ENCODE measurements at places on chromosomes 5 and 9.

DNA sequence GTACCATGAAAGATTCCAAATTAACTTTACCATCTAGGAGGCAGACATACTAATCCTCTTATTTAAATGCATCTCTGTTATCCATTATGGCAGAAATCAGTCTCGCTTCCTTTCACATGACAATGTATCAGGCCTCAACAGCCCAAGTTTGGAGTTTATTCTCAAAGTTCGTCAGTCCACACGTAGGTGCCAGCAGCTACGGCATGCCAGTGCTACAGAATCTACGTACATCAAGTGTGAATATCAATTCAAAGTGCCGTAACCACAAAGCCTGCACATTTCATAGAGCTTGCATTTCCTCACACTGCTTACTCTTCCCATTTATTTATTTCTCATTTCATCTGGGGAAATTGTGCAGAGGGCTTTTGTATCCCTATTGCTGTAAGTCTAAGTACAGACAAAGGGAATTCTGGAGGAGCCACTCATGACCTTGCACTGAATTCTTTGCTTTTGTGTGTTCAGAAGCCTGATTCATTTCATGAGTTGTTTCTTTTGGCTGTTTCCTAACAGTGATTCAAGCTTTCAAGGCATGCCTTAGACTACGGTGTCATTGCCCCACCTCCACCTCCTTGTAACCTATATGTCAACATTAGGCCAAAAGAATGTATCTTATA, 10.0 kb downstream of the ENC1 start:
- DNase-seq = no peak

DNA sequence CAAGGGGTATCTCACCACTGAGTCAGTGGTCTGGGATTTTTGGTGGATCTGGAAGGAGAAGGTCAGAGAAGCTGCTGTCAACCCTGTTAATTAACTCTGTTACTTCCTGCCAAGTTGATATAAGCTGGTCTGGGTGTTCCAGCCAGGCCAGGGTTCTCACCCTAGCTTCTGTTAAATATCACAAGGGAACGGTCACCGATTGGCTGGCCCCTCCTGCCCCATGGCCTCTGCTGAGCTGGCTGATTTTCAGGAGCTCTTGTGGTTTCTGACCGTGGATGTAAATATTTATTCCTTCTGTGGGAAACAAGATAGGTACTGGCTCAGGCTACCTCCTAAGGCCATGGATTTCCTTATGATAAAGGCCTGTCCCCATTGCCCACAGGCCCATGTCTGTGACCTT, 1.0 kb downstream of the ADAMTS13 start:
- no peak for DNase-seq

DNA sequence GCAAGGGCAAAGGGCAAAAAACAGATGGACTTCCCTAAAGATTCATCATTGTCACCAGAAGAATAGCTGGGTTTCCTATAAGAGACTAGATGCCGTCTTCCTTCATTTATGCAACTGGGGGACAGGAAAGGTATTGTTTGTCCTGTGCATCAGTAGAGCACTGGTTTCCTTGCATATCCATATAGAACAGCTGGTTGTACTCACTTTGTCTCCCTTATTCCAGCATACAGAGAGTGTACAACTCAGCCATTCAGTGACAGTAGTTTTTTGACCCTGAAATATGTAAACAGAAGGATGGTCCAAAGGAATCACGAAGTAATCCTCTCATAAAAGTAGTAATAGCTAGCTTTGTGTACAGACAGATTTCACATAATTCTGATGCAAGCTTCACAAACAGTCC, 22.5 kb upstream of the MAST4 start:
- no peak for DNase-seq

- DNase-seq = no peak
These were observed 665.0 kb upstream of the RGMB start for GRCh38 chr5:98108497-98108896.

DNA sequence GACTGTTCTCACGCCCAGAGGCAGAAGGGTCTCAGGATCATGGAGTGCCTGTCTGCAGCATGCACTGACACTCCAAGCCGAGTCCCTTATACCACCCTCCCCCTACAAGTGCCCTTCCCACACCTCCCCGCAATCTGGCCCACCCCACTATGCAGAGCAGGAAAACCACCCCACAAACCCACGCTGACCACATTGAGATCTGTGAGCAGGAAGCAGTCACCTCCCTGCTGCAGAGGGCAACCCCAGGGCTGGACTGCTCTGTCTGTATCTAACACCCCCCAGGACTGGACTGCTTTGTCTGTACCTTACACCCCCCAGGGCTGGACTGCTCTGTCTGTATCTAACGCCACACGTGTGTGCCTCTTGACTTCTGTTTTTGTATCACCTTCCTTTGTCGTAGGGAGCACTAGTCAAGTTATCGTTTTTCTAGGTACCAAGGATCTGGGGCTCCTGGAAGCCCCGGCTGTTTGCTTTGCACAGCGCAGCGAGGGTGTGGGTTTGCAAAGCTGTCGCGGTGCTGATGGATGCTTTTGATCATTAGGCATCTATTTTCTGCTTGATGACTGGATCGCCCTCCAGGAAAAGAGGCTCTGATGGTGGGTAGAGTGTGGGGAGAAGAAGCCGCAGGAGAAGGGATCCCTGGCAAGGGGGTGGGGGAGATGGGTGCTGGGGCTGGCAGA, 21.5 kb downstream of the OLFM1 start:
- no peak for DNase-seq

DNA sequence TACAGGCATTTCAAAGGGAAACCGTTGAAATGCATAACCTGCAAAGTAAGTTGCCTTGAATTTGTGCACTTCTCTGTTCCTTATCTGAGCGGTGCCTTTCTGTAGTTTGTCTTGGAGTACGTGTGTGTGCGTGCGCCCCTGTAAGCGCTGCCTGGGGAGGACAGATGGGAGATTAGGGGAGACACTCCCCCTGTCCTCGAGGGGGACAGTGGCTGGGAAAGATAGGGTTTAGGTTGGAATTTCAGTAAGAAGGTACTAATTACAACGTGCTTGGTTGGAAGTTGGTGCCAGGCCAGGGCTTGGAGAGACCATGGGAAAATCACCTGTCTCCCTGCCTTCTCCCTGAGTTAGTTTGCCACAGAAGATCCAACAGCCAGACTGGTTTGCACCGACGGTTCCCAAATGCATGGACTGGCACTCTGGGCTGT, 73.2 kb downstream of the PIK3R1 start:
- DNase-seq = no peak

- no peak for DNase-seq
These were observed 101.4 kb downstream of the LHFPL2 start for GRCh38 chr5:78547183-78547582.

DNA sequence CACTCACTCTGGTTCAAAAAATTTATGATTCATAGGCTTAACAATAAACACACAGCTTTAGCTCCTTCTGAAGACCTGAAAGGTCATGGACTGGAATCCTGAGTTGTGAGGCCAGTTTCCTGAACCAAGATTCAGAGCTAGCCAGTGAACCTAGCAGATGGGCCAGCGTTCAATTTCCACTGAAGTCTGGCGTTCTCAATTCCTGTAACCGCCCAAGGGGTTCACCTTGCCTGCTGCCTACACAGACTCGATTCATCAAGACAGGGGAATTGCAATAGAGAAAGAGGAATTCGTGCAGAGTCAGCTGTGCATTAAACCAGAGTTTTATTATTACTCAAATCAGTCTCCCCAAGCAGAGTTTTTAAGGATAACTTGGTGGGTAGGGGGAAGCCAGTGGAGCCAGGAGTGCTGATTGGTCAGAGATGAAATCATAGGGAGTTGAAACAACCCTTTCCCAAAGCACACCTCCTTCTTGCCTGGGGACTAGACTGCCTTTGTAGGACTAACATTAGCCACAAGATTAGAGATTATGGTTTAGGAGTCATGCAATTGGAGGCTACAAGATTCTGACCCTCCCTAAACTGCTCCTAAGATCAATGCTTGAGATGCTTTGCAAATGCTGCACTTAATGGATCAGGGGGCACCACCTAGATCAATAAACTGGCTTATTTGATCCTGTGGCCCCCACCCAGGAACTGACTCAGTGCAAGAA, 117.5 kb upstream of the SHB start:
- no peak for DNase-seq

DNA sequence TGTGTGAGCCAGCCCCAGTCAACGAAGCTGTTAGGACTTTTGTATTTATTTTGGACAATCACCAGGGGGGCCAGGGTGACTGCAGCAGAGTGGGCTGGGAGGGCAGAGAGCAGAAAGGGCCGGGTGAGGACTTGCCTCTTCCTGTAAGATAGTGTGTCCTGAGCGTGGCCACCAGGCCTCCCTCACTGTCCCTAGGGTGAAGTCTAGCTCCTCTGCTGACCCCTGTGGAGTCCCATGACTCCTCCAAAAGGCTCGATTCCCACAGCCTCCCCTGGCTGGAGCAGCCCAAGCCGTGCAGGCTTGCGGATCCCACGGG, 147.8 kb downstream of the RXRA start:
- no peak for DNase-seq

GRCh38 chr9:98215821-98216220, 23.4 kb upstream of the CORO2A start:
- DNase-seq = no peak

DNA sequence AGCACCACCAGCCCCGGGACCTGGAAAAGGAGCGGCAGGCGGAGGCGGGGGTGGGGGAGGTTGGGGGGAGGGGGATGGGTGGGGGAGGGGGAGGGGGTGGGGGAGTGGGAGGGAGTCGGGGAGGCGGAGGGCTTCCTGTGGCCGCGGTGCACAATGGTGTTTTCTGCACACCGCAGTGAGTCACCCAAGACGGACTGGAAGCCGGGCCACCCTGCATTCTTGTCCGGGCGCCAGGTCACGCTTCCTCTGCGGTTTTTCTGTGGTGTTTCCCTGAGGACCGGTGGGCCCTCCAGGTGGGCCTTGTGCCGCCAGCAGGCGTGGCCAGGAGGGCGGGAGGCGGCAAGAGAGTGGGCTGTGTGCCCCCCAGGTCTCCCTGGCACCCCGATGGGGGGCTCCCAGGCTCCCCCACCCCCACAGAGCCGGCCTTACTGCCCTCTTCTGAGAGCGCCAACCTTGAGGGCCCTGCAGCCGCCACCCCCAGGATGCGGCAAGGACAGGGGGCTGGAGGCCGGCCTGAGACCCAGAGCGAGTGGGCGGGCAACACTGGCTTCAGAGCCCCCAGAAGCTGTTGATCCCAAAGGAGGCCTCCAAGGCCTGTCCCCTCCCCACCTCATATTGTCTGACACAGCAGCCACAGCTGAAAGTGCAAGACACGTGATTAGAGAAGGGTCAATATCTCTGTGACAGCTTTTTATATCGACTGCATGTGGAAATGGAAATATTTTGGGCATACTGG, 11.1 kb downstream of the EXD3 start:
- no peak for DNase-seq

- DNase-seq = peak; percentile 62
These were observed 17.2 kb downstream of the SPTLC1 start for GRCh38 chr9:92097997-92098482.

DNA sequence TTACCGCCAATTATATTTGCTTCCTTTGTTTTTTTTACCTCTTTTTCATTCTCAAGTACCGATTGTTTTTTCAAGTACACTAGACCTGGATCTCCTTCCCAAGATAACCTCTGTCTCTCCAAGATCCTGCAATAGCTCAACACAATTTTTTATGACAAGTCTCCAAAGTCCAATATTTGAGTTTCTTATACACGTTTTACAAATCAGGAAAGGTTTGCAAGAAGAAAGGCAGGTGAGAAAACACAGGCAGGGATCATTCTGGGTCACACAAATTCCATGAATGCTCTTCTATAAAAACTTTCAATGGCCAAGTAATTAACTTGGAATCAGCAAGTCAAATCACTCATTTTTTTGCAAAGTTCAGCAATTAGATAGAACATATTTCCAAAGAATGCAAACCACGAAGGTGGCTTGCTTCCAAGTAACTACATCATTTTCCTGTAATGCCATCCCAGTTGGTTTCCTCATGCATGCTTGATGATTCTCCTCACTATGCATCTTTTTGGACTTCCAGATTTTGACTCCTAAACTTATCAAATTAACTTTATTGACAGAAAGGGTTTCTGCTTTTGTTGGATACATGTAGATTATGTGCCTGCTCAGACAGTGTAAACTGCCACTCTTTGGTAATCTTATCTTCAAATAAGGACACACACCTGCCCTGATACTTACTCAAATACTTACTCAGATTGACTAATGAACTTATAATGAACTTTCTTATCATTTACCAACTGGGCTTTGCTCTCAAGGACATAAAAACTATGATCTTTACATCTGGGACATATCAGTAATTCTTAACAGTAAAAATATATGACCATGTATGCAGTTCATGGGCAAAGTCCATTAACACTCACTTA, 24.7 kb upstream of the IFNE start:
- DNase-seq = no peak

DNA sequence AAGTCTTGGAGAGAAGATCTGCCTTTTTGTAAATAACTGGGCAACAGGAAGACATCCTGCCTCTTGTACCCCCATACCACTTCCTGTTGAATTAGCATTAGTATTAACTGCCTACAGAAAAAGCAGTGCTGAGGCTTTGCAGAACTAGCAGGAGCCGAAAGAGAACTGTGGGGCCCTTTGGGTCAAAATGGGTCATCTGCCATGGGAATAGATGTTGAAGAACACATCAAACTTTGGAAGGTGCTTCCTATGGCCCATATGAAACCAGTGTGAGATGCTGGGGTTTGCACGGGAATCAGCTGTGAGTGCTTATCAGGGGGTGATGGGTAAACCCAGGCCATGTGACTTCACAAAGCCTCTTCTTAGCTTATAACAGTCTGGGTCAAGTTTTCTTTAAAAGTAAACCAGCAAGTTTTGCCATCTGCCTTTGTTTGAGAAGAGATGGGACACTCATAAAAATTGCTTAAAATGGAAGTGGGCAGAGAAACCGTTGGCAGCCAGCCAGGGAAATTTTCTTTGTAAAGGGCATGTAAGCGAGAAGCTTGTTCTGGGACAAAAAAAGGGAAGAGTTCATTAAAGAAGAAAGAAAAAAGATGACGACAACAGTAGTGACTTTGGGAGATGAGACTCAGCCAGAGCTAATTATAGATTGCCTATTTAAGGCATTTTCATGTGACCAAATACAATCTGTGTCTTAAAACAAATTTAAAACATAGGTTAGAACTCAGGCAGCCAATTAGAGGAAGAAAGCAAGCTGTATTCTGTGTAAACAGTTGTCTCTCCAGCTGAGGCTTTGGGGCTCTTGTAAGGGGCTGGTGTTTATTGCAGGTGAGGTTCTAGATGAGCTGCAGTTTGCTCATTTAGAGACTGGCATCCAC, 4.4 kb downstream of the SLC25A25 start:
- peak; percentile 53 for DNase-seq

DNA sequence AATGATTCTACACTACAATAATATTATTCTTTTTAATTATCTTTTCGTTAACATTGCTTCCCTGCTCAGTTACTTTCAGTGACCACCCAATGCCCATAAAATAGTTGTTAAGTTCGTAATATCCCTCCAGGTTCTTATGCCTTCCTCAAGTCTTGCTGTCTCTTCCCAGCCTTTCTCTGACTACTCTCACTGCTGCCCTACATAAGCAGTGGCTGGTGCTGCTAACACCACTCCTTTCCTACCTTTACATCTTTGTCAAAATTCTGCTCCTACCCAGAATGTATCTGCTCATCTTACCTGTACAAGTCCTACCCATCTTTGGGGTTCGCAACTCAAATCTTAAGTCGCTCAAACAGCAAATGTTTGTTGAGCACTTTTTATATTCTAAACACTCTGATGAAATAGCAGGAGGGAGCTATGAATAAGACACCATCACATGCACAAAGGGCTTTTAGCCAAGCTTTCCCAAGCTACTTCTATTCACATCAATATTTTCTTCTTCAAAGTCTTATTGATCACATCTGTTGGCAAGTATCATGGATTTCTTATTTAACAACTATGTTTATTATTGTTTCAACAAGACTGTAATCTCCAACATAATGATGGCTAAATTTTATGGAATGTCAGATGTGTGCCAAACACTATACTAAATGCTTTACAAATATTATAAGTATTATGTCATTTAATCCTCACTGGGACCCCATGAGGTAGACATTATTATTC, 29.5 kb downstream of the SLC25A46 start:
- DNase-seq = no peak

GRCh38 chr5:134659456-134659855, 10.9 kb downstream of the SEC24A start:
- DNase-seq = no peak
